Occipital lobe (tissue), 3 donors: ENCODE measurements at places on chromosomes 7 and 10. TPM values are rescaled to one million over a fixed set of nuclear protein-coding genes. Genes with fewer than 3 reads are reported as not detected.

The SMURF1 gene
- total RNA-seq = 24.6 TPM

The SPDYE18 gene
- 1.4 TPM for total RNA-seq

The ZNF467 gene
- total RNA-seq = 1.2 TPM

The BRAF gene
- 100 TPM for total RNA-seq

The DGKI gene
- 202 TPM for total RNA-seq

DNA sequence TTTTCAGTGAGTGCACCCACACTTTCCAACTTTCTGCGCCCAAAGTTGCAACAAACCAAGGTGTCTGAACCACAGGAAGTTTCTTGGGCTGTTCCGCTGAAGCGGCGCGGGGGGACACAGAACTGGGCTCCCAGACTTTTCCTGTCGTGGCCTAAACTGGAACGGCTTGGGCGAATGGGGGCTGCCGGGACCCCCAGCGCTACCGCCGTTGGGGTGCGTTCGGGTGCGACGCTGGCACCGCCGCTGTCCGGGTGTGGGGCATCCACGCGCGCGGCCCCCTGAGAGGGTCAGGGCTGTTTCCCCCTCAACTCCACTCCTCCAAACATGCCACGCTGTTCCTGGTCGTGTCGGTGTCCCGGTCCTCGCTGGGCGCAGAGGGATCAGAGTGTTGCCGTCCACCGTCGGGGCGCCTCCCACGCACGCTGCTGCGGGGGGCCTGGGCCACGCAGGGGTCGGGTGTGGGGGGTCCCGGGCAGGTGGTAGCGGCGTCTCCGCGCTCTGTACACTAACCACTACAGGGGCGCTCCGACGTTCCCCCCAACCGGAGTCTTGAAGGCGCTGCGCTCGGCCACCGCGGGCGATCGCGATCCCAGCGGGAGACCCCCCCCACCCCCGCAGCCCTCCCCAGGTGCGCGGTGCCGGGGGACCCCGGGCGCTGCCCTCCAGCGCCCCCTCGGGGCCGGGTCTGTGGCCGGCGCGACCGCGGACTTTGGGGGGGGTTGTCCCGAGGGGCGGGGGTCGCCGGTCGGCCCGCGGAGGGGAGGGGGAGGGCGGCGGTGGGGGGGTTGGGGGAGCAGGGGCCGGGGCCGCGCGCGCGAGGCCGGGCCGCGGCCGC, 2.2 kb upstream of the CUX1 start:
- peak; percentile 65 for DNase-seq
